ENCODE measurements at places on chromosomes 16 and 17.

GRCh38 chr17:42748202-42748907, 3.5 kb upstream of the EZH1 start:
- no peak for DNase-seq

DNA sequence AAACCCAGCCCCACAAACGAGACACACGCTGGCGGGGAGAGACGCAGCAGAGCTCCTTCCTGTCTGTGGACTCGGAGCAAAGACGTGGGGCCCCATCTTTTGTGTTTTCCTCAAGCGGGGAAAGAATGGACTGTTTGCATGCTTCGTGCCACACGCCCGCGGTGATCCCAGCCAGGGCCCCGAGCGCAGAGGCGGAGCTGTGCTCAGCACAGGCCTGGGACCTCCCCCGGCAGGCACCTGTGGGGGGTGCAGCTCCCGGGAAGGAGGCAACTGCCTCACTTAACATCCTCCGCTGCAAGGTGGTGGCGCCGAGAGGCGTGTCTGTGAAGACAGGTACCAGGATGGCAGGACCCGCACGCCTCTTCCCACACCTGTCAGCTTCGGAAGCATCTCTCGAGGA, 19.1 kb downstream of the TRARG1 start:
- peak; percentile 28 for DNase-seq

DNA sequence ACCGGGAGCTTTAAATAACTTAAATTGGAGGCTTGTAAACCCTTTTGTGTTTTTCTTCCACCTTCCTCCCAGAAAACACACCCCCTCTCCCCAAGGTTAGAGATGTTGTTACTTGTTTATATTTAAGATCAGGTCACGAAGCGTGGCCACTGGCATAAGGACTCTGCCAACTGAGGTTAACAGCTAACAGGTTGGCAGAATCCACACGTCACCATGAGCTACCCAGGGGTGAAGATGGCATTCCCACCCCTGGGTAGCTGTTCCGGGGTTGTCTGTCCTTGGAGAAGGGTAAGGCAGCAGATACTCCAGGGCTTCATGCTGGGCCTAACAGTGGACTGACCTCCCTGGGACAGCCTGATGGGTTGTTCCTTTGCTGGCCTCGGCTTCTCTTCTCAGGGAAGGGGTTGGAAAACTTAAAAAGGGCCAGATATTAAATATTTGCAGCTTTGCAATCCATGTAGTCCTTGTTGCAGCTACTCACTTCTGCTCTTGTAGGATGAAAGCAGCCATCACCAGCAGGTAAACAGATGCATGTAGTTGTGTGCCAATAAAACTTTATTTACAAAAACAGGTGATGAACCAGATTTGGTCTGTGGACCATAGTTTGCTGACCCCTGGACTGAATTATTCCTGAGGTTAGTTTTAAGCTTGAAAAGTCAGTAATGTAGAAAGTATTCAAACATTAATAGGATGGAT, 148.6 kb downstream of the MSI2 start:
- no peak for DNase-seq

DNA sequence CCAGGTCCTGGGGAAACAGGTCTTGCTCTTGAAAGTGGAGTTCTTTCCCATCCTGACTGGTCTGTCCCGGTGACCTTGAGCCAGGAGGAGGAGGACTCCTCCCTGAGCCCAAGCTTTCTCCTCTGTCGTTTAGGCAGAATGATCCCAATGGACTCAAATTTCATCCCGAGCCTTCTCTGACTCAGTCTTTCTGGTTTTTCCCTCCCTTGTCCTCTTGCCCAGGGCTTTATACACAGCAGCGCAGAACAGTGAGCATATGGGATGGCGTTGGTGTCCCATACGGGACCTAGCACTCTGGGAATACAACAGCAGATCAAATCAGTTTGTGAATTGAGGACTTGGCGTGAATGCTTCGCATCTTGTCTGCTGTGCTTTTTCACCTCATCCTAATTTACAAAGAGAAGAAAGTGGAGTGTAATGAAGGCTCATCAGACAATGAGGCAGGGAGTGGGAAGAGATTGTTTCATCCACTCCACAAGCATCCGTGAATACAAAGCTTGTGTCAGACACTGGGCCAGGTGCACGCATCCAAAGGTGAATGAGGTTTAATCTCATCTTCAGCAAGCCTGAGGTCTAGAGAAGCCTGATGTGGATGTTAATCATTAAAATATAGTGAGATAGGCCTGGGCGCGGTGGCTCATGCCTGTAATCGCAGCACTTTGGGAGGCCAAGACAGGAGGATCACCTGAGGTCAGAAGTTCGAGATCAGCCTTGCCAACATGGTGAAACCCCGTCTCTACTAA, 1.1 kb upstream of the XYLT1 start:
- DNase-seq, result no peak

DNA sequence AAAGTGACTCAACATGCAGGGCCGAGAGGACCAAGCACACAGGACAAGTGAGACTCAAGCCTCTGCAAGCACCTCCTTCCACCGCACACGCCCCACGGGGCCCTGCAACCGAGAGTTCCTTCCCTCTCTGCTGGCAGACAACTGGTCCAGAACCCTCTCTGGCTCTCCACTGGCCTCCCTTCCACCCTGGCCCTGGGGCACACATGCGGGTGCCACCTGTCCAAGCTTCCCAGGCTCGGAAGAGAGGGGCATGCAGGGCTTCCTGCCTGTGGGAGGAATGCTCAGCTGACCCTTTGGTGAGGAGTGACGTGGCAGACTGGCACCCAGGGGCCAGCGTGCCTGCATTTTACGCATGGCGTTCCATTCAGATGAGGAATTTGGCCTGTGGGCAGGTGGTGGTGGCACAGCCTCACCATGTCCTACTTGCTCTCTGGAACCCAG, 59.8 kb downstream of the PIPOX start:
- no peak for DNase-seq

- peak; percentile 47 for DNase-seq
These were observed 789 bp upstream of the CCDC57 start for GRCh38 chr17:82213251-82214011.

GRCh38 chr17:74491626-74492025, 25.2 kb downstream of the CD300A start:
- DNase-seq, result no peak

- DNase-seq, result no peak
These were observed 63.4 kb upstream of the TANC2 start for GRCh38 chr17:62902531-62903220.

- no peak for DNase-seq
These were observed 395.5 kb downstream of the TMEM114 start for GRCh38 chr16:8194794-8195193.

Measured in stimulated activated CD4-positive, alpha-beta T cell treated with anti-CD3 and anti-CD28 coated beads, Interleukin-12 subunit alpha, Interleukin-12 subunit beta, amount 100 ng/mL, for 24 hours (primary cell).